ENCODE measurements at places on chromosomes 5 and 9. TPM values are rescaled to one million over a fixed set of nuclear protein-coding genes. Genes with fewer than 3 reads are reported as not detected.

C6 gene
- 0.27 TPM for total RNA-seq

PDGFRB gene
- total RNA-seq, result 180 TPM

GCNT4 gene
- total RNA-seq, result 2.5 TPM

BDP1 gene
- total RNA-seq, result 27.8 TPM

SMIM33 gene
- not detected for total RNA-seq

CARD9 gene
- total RNA-seq, result 1.1 TPM

PCSK1 gene
- total RNA-seq, result 0.45 TPM

PITX1 gene
- 1.5 TPM for total RNA-seq

C9orf152 gene
- not detected for total RNA-seq

HK3 gene
- not detected for total RNA-seq

ITGA2 gene
- total RNA-seq, result 171 TPM

CDH9 gene
- total RNA-seq, result 0.16 TPM

OGN gene
- 140 TPM for total RNA-seq

SPIN1 gene
- 92.5 TPM for total RNA-seq

SOHLH1 gene
- not detected for total RNA-seq

ANKRD34B gene
- total RNA-seq, result not detected

LCN12 gene
- not detected for total RNA-seq

BHMT2 gene
- total RNA-seq, result 6.8 TPM

ZSWIM6 gene
- total RNA-seq, result 3.1 TPM

RASEF gene
- total RNA-seq, result 0.41 TPM

MEIKIN gene
- total RNA-seq, result not detected

NRARP gene
- total RNA-seq, result not detected

OR1Q1 gene
- 0.81 TPM for total RNA-seq

TMED9 gene
- total RNA-seq, result 40.9 TPM

ROPN1L gene
- not detected for total RNA-seq

CBY3 gene
- total RNA-seq, result not detected

GADD45G gene
- total RNA-seq, result 6.1 TPM

IFNA13 gene
- not detected for total RNA-seq

DDX4 gene
- total RNA-seq, result not detected

SLC25A2 gene
- 0.72 TPM for total RNA-seq

SPINK4 gene
- not detected for total RNA-seq

ZNF484 gene
- 6.5 TPM for total RNA-seq

DNM1 gene
- 28.0 TPM for total RNA-seq

LRRC19 gene
- total RNA-seq, result not detected

PCDHGA6 gene
- 7.4 TPM for total RNA-seq

SLC6A18 gene
- total RNA-seq, result not detected
